D341Med (cell line): ENCODE measurements at places on chromosomes 2 and 18.

DNA sequence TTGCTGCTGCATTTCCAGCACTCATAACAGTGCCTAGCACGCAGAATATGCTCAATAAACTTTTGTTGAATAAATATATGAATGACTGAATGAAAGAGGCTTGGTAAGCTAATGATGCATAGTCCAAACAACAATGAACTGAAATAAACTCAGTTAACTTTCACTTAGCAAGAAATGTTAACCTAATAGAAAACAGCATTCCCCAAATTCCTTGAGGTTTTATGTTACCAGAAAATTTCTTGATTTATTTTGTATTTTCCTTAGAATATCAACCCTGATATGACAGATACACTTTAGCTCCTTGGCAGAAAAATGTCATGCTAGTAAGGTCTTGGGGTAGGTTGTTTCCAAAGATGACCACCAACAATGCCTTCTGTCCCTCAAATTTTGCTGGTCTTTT, 217.4 kb downstream of the KCNE4 start:
- no peak for DNase-seq

DNA sequence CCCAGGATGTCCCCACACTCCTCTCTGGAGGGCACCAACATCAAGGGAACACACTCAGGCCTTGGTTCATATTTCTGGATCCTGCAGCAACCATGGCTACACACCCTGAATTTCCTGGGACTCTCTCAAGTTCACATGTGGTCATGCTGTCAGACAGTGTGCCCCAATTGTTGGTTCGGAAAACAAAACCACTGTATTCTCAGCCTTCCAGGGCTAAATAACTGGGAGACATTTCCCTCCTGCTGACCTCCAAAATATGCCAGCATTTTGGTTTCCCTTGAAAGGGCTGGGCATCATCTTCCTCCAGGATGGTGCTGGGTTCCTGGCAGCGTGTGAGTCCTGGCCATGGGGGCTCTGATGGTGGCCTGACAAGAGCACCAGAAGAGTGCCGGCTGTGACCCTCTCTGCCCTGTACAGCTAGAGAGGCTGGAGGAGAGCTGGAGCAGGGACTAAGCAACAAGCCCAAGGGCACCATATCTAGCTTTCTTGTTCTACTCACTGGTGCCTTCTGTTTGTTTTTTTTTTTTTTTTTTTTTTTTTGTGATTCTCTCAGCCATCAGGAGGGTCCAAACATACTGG, 37.5 kb upstream of the WIPF1 start:
- DNase-seq, result no peak

DNA sequence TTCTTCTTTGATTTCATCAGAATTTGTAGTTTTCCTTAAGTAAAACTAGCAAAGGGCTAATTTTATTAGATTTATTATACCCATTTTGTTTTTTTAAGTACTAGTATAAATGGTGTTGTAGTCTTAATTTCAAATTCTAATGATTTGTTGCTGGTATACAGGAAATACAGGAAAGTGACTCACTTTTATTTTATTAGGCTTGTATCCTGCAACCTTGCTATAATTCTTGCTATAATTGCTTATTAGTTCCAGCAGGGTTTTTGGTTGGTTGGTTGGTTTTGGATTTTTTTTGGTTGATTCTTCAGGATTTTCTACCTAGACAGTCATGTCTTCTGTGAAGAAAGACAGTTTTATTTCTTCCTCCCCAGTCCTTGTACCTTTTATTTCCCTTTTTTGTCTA, 110.6 kb upstream of the IL1R2 start:
- no peak for DNase-seq

- DNase-seq, result peak; percentile 30
Observed at GRCh38 chr2:172905937-172906811, 169.5 kb upstream of the MAP3K20 start.

GRCh38 chr18:11548396-11548795, 61.0 kb upstream of the SLC35G4 start:
- no peak for DNase-seq

GRCh38 chr2:71950256-71951082, 197.2 kb downstream of the CYP26B1 start:
- DNase-seq, result no peak

- no peak for DNase-seq
Observed at GRCh38 chr2:107808959-107809358, 17.7 kb upstream of the RGPD4 start.

DNA sequence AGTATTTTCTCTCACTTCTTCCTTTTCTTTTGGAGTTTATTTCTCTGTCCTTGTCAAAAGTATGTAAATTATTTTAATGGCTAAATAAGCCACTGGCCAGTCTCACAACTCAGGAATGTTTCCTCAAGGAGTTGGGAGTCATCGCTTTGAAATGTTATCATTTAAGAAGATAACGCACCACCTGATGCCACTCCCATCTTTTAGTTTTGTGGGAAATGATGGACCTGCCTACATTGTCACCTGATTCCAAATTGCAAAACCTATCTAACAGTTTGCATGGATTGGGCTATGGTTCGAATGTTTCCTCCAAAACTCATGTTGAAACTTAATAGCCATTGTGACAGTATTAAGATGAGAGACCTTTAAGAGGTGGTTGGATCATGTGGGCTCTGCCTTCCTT, 32.4 kb upstream of the PPM1B start:
- DNase-seq, result no peak

DNA sequence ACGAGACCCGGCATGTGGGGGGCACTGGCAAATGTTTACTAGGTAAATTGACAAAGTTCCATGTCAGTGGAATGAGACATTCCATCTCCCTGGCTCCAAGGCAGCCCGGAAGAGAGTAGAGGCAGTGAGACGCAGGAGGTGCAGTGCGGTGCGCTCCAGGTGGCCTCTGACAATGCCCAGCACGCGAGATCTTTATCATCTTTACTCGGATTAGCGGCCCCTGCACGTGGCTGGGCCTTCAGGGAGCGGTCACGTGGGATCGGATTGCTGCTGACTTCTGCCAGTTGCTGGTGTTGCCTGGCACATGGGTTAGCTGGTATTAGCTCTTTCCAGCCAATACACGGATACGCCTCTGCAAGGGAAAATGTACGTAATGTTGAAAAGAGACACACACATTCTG, 151.2 kb upstream of the ALKAL2 start:
- no peak for DNase-seq

- DNase-seq, result peak; percentile 27
Observed at GRCh38 chr18:79801217-79801616, 3.5 kb downstream of the KCNG2 start.

DNA sequence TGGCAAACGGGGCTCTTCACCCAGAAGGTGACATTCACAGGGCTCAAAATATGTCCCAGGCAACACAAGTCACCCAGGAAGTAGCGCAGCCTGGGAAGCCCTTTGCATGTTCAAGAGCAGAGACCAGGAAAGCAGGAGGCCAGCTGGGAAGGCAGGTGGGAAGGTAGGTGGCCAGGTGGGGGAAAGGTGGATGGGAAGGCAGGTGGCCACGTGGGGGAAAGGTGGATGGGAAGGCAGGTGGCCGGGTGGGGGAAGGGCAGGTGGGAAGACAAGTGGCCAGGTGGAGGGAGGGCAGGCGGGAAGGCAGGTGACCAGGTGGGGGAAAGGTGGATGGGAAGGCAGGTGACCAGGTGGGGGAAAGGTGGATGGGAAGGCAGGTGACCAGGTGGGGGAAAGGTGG, 102.7 kb downstream of the ZNF516 start:
- no peak for DNase-seq

- no peak for DNase-seq
Observed at GRCh38 chr2:42638080-42638784, 69.8 kb downstream of the MTA3 start.

DNA sequence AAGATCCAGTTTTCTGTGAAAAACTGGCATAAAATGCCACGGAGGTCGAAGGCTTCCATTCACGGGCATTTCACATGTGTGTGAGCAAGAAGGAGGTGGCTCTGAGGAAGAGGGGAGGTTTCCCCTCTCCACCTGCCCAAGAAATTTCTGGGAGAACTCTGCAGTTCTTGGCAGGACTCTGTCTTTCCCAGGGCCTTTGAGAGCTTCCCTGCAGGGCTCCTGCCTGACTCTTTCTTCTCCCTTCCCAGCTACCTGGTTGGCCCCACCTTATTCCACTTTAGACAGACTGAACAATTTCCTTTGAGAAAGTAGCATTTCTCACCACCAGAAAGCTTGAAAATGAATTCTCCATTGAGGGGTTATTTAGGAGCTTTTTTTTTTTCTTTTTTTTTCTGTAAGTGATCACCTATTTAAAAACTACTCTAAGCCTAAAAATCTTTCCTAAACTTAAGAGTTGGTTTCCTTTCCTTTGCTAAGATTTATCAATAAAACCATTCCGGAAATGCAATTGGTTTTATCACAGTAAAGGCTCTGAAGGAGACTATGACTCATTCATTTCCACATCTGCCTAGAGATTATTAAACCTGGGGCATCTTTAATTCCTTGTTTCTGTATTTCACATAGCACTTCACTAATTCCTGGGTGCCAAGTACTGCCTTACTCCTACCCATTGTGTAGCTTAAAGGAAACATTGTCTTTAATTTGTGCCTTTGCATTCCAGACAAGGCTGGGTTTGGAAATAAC, 59.3 kb downstream of the UNC80 start:
- DNase-seq, result no peak

DNA sequence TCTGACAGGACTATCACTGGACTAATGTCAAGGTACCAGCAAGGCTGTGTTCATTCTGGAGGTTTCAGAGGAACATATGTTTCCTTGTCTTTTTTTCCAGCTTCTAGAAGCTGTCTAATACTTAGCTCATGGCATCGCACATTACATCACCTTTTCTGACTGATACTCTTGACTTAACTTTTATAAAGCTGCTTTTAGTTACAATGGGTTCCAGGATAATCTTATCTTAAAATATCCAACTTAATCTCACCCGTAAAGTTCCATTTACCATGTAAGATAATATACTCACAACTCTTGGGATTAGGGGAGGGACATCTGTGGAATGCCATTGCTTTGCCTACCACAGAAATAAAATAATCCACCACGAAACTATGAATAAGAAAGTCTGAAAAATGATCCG, 394.2 kb downstream of the CDH19 start:
- no peak for DNase-seq

GRCh38 chr2:133166031-133166430, 402.2 kb downstream of the NCKAP5 start:
- no peak for DNase-seq

GRCh38 chr2:194725169-194725568, 931.9 kb upstream of the SLC39A10 start:
- no peak for DNase-seq

GRCh38 chr18:55302167-55302833, 285.7 kb downstream of the TCF4 start:
- DNase-seq, result no peak

GRCh38 chr2:227486688-227487087, 14.7 kb downstream of the AGFG1 start:
- no peak for DNase-seq

- DNase-seq, result peak; percentile 25
Observed at GRCh38 chr2:216083464-216084281, 2.0 kb downstream of the TMEM169 start.

DNA sequence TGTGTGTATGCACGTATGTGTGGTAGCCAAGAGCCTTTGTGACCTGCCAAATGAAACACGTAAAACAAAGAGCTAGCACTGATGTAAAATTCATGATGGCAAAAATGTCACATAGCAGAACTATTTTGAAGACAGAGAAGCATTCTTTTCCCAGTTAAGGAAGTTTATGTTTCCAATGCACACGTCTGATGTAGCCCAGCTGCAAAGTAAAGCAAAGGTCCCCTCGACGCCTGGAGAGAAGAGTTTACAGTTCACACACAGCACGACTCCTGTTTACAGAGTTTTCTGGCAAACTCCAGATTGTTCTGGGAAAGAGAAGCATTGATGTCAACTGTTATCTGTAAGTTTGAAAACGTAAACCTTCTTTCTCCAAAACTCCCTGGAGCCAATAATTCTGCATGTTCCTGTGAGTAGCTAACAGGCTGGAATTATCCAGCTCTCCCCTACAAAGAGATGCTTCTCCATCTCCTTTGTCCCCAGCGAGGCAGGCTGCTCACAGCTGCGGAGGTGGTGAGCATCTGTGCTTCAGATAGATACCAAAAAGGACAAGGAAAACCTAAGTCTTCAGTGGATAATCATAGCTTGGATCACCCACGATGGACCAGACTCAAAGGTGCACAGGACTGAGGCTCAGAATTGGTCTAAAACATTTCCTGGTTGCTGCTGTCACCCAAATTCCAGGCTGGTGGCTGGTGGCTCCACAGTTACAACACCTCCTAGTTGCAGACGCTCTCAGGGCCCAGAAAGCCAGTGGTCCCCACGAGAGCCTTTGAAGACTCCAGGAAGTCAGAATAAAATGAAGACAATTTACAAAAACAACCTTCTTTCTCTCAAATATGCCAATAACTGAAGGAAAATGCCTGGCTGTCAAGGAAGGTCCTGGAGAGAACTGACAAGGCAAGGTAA, 87.4 kb downstream of the COL6A3 start:
- no peak for DNase-seq

GRCh38 chr18:31586616-31587015, 5.1 kb upstream of the TTR start:
- DNase-seq, result peak; percentile 12

DNA sequence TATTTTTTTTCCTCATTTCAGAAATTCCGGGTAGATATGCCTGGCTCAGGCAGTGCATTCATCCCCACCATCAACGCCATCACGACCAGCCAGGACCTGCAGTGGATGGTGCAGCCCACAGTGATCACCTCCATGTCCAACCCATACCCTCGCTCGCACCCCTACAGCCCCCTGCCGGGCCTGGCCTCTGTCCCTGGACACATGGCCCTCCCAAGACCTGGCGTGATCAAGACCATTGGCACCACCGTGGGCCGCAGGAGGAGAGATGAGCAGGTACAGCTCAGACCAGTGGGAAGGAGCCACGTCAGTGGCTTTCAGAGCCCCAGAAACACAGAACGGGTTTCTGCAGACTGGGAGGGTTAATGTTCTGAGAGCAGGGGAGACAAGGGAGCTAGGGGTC, 11.4 kb downstream of the FOSL2 start:
- DNase-seq, result no peak

GRCh38 chr2:101002562-101003277, 631 bp downstream of the RPL31 start:
- DNase-seq, result no peak

- no peak for DNase-seq
Observed at GRCh38 chr2:171274757-171275156, 114.1 kb upstream of the TLK1 start.

DNA sequence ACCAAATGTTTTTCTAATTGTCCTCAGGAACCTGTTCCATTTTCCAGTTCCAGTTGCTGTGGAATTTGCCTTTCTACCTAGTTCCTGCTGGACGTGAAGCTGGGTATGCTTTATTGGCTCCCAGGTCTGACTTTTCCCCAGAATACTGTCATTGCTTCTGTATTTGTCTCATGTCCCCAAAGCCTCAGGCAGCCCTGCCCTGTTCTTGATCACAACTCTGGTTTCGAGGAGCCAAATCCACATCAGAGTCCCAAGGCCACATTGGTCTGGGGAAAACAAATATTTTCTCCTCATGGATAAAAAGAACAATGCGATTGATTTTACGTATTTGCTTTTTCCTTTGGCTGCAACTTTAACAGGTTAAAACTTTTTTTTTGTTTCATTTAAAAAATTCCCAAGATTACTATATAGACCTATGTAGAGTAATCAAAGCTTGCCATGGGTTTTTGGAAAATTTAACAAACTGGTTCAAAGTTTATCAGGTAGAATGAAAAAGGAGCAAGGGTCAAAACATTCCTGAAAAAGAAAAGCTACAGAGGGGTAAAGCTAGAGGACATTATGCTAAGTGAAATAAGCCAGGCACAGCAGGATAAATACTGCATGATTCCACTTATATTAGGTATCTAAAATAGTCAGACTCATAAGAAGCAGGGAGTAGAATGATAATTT, 85.2 kb downstream of the MDH1 start:
- no peak for DNase-seq

GRCh38 chr18:21406116-21406515, 164.1 kb downstream of the GREB1L start:
- DNase-seq, result no peak
